Left lobe of liver (tissue), 2 donors: ENCODE measurements at places on chromosomes 1 and 21. TPM values are rescaled to one million over a fixed set of nuclear protein-coding genes. Genes with fewer than 3 reads are reported as not detected.

GRCh38 chr1:231665101-231665500, 38.5 kb downstream of the DISC1 start:
- no peak for DNase-seq

- no peak for DNase-seq
These were observed 21.3 kb upstream of the PRSS38 start for GRCh38 chr1:227793948-227794816.

DNA sequence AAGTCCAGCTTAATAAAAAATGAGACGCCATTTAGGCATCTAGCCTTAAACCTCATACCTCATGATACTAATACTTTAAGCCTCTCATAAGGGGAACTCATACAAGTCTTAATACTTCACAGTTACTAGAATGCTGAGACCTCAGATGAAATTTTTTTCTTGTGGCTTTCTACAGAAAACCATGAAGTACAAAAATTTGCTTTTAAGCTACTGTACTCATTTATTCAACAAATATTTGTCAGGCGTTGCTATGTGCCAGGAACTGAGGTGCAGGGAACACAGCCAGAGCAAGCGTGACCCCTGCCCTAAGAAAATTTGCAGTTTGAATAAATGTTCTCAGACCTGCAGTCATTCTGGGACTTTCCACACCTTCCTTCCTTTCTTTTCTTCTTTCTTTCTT, 150.6 kb downstream of the MRPL39 start:
- no peak for DNase-seq

DNA sequence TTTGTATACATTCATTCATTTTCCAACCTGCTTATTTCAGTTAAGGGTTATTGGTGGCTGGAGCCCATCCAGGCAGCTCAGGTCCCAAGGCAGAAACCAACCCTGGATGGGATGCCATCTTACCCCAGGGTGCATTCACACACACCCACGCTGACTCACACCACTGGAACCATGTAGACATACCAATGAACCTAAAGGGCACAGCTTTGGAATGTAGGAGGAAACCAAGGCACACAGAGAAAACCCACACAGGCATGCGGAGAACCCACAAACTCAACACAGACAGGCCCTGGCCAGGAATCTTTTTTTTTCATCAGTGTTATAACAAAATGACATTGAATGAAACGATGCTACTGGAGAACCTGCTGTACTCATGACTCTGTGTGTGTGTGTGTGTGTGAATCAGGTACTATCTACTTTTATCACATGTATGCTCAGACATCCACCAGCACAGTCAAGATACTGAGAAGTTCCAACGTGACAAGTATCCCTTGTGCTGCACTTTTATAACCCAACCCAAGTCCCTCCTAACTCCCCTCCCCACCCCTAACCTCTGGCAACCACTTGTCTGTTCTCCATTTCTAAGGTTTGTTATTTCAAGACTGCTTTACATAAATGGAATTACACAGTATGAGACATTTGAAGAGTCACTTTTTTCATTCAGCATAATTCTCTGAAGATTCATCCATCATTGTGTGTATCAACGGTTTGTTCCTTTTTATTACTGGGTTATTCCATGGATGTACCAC, 286.8 kb upstream of the PLD5 start:
- no peak for DNase-seq

DNA sequence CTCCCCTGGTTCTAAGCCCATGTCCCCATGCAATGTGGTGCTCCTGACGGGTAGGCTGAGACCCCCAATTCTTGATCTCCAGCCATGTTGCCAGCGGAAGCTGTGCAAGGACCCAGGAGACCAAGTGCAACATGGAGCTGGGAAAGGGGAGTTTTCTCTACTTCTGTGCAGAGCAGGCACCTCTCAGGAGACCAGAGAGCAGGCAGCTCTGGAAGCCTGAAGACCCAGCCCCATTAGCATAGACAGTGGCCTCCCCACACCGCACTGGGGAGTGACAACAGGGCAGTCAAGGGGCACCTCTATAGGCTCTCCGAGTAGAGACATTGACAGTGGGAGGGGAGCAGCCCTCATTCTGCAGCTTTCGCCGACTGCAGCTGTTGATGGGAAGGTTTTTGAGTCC, 410.2 kb downstream of the MATN1 start:
- peak; percentile 33 for DNase-seq

GRCh38 chr1:236280438-236281197, 1.1 kb downstream of the ERO1B start:
- no peak for DNase-seq

DNA sequence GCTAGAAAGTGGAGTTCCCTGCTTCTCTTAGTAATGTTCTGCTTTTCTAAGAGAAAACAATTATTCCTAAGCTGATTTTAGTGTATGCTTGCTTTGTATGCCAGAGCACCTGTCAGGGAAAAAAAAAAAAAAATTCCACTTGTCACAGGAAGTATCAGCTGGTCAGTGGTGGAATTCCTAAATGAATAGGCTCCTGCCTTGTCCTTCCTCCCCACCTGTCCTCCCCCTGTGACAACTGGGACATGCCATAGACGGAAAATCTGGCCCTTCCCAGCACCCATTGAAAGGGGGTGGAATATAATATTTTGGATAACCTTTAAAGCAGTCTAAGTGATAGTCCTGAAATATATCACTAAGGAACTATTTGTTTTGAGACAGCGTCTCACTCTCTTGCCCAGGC, 10.8 kb downstream of the FNDC5 start:
- no peak for DNase-seq

DNA sequence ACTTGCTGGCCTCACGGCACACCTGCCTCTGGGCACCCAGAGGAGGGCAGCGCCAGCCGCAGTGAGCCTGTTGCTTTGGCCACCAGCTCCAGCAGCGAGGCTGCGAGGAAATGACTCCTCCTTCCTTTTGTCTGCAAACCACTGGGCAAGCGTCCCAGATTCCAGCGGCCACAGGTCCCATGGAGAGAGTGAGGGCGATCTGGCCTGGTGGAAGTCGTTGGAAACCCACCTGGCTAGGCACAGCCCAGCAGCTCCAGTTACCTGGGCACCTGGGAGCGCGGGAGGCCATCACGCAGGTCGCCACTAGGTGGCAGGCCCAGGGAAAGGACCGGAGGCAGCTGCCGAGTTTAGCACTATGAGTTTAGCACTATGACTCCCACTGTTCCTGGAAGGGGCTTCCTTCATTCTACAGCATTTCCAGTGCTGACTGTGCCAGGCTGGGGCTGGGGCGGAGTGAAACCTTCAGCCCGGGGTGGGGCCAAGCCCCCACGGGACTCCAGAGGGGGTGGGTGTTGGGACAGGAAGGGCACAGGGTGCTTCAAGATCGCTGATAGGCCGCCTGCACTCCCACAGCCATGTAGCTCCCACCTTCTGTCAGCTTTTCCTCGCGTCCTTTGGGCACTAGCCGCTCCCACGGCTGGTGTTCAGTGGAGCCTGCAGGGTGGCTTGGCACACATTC, 1.1 kb upstream of the ESPN start:
- DNase-seq = peak; percentile 73

DNA sequence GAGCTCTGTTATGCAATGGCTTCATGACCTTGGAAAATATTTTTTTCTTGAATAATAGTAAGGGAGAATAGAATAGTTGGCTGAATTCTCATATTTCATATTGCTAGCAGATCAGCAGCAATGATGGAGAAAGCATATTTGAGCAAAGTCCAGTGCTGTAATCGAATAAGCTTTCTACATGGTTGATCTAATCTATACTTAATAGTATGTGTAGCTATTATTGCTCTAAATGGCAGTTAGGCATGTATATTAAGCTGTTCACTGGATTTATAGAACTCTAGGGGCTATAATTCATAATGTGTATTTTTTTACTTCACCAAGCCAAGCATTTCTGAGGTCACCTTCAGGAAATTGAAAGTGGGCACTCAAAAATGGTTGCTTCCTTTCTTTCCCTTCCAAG, 10.0 kb upstream of the IL19 start:
- no peak for DNase-seq

DNA sequence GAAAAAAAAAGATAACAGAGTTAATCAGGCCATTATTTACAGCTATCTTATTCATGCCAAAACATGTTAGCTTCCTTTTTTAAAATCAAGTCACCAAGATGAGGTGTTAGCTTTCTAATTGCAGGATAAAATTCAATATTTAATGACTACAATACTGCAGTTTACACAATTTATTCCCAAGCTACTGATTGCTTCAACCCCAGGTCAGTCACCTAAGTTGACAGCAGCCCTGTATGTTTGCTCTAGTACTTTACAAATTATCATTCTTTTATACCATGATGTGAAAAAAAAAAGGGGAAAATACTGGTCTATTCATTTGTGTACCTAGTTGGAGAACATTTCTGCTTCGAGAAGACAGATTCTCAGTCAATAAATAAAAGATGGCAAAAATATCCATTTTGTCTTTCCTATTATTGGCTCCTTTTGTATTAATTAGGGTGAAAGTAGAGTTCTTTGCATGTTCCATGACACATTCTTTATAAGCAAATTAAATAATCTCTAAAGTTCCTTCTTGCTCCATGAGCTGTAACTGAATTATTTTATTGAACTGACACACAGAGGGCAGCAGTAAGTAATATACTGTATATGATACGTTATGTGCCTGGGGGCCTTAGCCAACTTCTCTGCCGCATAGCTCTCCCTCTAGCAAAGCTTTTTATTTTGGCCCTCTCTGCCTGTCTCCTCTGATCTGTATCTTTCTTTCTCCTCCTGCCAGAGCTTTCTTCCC, 48.0 kb downstream of the DIPK1A start:
- DNase-seq = no peak

DNA sequence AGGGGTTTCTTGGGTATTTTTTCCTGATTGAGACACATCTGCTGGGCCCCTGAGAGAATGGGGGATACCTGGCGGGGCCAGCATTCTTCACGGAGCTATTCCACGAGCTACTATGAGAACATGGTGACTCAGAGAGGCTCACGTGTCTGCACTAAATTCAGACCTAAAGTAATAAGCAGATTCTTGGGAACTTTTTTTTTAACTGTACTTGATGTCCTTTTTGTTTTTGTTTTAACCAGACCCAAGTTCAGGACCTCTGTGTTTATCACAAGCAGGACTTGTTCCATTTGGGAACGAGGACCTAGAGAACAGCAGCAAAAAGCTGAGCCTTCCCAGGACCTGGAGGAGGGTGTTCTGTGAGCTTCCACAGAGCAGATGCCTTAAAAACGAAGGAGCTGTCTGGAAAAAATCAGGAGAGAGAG, 44.0 kb downstream of the EVA1C start:
- DNase-seq = no peak

- DNase-seq = no peak
These were observed 6.1 kb downstream of the CAPZA1 start for GRCh38 chr1:112625696-112626095.

DNA sequence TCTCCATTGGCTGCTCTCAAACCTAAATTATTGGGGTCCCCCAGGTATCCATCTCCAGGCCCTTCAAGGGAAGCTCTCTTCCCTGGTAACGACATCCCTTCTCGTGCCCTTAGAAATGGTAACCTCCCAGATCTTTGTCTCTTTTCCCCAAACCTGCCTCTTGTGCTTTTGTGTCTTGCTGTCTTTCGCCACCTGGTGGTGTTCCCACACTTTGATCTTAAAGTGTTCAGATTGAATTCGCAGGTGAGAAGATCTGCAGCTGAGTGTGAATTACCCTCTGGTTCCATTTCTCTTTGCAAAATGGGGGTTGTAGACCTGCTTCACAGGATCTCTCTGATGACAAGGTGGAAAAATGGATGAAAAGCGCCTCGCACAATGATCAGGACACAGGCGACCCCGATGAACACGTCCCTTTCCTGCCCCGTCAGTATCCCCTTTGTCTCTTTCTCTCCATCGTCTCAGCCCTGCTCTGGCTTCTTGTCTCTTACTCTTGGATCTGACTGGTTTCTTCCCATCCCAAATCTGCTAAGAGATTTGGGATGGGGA, 53.1 kb downstream of the DOP1B start:
- no peak for DNase-seq

DNA sequence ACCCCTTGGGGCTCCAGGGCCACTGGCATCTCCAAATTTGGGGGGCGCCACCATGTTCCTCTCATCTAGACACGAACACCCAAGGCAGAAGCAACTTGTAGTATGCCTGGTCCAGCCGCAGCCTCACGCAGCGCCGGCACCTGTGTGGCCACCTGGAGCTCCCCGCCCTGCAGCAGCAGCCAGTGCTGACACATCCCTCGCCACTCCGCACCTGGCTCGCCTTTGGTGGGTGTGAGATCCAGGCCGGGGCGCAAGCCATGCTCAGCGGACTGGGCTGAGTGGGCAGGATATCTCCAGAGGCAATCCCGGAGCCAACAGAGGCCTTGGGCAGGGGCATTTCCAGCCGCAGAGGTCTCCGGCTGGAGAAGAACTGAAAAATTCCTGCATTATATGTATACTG, 1563.7 kb downstream of the NCAM2 start:
- DNase-seq = no peak

- no peak for DNase-seq
These were observed 117.2 kb downstream of the DMRTB1 start for GRCh38 chr1:53576381-53576801.

Gene PLK3
- total RNA-seq = 2.3 TPM

Gene ETV3L
- total RNA-seq = not detected

Gene AGTRAP
- total RNA-seq = 9.0 TPM

Gene PRDM2
- 11.7 TPM for total RNA-seq

Gene RAB7B
- total RNA-seq = 0.73 TPM
